Stimulated activated CD8-positive, alpha-beta memory T cell treated with anti-CD3 and anti-CD28 coated beads, Interleukin-4, amount 100 ng/mL, for 4 hours (primary cell): ENCODE measurements at places on chromosomes 11 and 22.

GRCh38 chr22:49008682-49009235 lies 818.9 kb downstream of the BRD1 start:
- DNase-seq: no peak

DNA sequence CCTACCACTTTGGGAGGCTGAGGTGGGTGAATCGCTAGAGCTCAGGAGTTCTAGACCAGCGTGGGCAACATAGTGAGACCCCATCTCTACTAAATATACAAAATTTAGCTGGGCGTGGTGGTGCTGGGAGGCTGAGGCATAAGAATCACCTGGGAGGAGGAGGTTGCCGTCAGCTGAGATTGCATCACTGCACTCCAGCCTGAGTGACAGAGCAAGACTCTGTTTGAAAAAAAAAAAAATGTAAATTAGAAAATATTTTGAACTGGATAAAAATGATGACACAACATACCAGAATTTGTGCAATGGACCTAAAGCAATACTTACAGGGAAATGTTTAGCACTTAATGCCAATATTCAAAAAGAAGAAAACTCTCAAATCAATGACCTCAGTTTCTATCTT lies 46.4 kb downstream of the ATG16L2 start:
- no peak for DNase-seq

- no peak for DNase-seq
Measured at GRCh38 chr22:49253656-49254055, 574.0 kb downstream of the BRD1 start.

- DNase-seq: no peak
Measured at GRCh38 chr11:119985551-119985950, 152.4 kb downstream of the TRIM29 start.

- no peak for DNase-seq
Measured at GRCh38 chr11:113991718-113992458, 17.0 kb downstream of the HTR3A start.

DNA sequence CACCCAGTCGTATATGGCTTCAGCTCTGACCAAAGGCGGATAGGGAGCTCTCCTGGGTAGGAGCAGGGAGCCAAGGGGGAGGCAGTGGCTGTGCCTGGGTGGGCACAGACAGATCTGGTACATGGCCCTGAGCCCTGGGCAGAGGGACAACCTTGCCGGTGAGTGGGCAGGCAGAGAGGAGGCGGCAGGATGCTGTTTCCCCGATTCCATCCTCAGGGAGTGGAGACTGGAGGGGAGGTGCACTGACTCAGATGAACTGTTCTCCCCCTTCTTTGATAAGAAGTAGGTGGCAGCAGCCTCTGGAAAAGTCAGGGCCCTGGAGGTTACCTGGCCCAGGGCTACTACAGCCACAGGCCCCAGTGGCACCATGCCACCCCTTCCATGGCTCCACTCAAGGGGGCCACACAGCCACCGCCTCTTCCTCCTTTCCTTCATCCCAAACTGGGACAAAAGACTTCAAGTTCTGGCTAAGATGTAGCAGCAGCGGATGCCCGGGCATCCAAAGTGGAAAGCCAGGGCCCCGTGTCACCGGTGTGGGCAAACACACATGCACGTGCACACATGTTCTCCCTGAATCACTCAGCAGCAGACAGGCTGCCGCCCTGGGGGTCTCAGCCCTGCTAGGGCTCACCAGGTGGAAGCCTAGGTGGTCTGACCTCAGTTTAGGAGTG lies 13.4 kb downstream of the CXCR5 start:
- DNase-seq: no peak

DNA sequence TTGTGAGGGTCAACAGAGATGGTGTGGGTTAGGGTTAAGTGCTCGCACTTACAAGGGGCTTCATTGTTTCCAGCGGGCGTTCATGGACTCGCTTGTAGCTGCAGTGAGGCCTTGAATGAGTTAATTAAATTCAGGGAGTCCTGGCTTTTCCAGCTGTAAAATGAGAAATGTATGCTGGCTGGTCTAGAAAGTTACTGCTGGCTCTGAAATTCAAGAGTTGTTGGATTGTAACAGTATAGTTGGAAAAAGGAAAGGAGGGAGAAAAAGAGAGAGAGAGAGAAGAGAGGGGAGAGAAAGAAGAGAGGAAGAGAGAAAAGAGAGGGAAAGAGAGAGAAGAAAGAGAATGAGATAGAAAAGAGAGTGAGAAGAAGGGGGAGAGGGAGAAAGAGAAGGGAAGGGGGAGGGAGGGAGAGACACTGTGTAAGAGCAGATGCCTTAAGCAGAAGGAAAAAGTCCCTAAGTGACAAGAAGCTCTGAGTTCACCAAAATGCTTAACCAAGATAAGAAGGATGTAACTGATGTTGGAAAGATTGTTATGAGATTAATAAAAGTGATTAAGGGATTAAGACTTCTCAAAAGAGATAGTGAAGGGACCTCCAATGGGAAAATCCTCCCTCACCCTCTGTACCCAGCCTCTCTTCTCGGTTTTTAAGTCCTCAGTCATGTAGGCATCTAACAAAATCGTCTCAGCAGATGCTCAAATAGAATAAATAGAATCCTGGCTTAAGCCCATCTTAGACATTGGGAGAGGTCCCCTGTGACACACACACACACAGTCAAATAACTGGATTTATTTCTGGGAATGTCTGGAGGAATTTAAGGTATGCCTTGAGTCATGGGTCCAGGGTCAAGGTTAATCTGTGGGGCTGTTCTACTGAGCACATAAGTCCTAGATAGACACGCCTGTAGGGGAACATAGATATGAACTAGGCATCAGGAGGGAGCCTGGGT lies 477.9 kb downstream of the MIAT start:
- no peak for DNase-seq

GRCh38 chr11:75583718-75584658 lies 21.9 kb downstream of the SERPINH1 start:
- no peak for DNase-seq

GRCh38 chr22:36154423-36154945 lies 6.1 kb downstream of the APOL3 start:
- no peak for DNase-seq

DNA sequence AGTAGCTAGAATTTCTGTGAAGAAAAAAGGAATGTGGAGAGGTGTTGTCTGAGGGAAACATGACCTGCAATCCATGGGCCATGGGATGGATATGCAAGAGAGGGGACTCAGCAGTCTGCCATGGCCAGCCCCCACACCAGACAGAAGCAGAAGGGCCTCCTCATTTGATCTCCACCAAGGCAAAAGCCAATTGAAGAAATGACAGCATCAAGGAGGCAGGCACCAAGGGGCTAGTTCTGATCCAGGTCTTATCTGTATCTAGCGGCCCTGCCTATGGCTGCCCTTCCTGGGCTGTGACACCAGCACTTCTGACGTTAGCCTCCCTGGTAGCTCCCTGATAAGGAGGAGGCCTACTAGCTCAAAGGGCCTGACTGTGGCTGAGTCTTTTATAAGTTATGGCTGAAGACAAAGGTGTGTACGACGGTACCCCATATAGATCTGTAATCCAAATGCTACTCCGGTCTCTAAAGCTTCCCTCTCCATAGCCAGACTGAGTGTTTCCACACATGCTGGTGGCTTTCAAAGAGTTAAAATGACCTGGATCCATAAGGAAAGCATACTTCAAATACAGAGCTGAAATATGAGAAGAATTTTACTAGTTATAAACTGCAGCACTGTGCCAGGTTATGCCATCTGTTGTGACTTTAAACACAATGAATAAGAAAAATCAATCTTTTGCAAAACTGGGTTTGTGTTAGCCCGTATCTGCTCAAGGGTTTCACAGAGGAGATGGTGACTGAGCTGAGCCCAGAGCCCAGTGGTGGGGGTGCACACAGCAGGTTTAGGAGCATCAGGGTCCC lies 34.4 kb downstream of the HIRA start:
- no peak for DNase-seq

- no peak for DNase-seq
Measured at GRCh38 chr11:111745719-111746504, 20.3 kb downstream of the PPP2R1B start.

- DNase-seq: no peak
Measured at GRCh38 chr11:114015117-114015516, 40.2 kb downstream of the HTR3A start.

DNA sequence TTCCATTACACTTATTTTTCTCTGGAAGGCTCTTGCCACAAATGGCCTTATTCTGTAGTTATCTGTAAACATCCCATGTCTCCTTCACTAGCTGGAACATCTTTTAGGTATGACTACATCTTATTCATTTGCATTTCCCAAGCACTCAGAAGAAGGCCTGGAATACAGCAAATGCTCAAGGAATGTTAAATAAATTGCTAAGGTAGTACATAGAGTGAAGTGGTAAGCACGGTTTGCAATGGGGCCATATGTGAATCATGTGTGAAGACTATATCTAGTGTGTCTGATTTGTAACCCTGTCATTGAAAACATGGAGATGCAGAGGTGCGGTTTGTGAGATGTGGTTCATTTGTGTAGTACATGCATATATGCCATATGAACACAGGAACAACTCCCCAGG lies 33.5 kb downstream of the GDPD4 start:
- no peak for DNase-seq

DNA sequence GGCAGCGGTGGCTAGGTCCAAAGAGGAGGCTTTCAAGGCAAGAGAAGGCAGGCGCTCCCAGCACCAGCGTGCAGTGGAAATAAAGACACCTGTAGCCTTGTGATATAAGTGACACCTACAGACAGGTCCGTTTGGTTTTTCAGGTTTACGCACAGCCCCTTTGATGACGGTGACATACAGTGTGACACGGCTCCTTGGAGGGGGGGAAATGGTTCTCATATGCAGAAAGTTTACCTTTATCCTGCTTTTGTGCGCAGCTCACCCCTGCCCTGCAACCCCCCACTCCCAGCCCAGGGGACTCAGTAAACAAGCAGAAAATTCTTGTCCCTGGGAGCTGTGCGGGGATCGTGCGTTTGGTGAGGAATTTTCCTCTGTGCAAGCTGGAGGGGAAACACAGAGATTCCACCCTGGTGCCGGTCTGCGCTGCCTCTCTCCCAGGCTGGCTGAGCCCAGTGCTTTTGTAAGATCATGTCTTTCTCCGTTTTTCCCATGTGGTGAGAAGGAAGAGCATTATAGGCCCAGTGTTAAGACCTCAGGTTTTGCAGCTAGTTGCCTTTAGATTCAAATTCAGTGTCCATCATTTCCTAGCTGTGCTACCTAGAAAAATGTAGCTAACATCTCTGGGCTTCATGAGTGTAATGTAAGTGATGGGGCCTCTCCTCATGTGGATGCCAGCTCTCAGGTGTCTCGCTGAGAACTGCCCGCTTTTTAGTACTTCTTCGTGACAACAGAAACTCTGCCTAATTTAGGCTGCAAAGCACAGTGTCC lies at the start of gene ELF5:
Gene ELF5, minus strand, starts transcription at position 113 of the 768 bp plus-strand sequence. CDS start 8,045 bp downstream, outside the sequence.
- no peak for DNase-seq

DNA sequence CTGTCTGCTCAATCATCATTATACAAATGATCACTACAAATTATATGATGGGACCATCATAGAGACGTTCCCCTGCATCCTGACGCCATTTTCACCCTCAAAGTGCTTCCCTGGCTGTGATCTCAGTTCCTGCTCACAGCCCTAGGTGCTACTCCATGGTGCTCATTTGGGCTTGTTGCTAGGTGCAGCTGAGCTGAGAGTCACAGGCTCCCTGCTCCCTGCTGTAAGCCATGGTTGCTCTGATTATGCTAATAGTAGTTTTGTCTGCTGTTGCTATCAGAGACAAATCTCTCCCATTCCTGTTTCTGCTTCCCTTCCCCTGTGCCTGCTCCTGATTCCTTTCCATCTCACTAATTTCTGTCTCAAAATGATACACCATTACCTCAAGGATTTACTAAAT lies 474.3 kb downstream of the METTL15 start:
- DNase-seq: no peak

DNA sequence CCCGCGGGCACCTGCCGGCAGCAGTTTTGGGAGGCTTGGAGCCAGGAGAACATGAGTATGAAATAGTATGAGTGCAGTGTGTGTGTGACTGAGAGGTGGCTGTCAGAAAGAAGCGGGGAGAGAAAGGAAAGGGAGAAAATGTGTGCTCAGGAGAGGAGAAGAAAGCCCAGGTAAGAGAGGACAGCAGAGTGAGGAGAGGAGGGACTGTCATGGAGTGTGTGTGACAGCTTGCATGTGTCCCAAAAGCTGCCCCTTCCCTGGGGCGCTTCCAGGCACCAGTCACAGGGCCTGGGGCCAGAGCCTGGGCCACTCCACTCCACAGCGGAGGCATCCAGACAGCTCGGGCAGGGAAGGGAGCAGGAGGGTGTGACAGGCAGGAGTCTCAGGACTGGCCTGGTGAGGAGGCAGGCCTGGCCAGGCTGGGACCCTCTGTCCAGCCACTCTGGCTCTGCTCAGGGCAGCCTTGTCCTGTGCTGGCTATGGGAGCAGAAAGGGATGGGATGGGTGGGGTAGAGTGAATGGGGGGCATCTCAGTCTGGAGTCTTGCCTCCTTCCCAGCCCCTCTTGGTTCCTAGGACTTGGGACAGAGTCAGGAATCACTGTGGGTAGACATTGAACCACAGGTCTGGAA lies 949 bp downstream of the MMP11 start:
- DNase-seq: no peak

GRCh38 chr11:120525261-120526171 lies 14.0 kb downstream of the GRIK4 start:
- no peak for DNase-seq

GRCh38 chr11:68460741-68461574 lies at the start of gene PPP6R3:
Gene PPP6R3, plus strand, starts transcription at chr11:68460752. Its CDS starts 76,913 bp downstream, at chr11:68537665.
- no peak for DNase-seq

DNA sequence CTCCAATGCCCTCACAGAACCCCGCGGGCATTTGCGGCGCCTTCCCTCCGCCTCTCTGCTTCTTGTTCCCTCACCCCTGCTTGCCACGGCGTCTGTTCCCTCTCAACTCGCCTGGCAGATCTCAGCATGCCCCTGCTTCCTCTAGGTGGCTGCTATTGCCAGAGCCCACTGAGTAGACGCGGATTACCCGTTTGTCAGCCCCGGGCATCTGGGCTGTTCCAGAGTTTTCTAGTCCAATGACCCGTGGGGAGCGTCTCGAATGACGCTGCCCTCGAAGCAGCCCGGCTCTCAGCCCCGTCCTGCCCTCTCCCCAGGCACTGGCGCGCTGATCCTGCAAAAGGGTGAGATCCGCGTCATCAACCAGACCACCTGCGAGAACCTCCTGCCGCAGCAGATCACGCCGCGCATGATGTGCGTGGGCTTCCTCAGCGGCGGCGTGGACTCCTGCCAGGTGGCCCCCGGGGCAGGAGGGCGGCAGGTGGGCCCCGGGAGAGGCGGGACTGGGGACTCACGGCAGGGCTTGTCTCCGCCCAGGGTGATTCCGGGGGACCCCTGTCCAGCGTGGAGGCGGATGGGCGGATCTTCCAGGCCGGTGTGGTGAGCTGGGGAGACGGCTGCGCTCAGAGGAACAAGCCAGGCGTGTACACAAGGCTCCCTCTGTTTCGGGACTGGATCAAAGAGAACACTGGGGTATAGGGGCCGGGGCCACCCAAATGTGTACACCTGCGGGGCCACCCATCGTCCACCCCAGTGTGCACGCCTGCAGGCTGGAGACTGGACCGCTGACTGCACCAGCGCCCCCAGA lies 49.7 kb downstream of the ST14 start:
- no peak for DNase-seq

GRCh38 chr11:121449123-121449522 lies 3.0 kb upstream of the SORL1 start:
- DNase-seq: no peak
